Gastrocnemius medialis (tissue), 4 donors: ENCODE measurements at places on chromosomes 2 and 18. TPM values are rescaled to one million over a fixed set of nuclear protein-coding genes. Genes with fewer than 3 reads are reported as not detected.

GRCh38 chr18:58228176-58228575, 184.2 kb downstream of the NEDD4L start:
- DNase-seq = no peak

- no peak for DNase-seq
Measured at GRCh38 chr2:173876833-173877413, 88.2 kb downstream of the SP3 start.

DNA sequence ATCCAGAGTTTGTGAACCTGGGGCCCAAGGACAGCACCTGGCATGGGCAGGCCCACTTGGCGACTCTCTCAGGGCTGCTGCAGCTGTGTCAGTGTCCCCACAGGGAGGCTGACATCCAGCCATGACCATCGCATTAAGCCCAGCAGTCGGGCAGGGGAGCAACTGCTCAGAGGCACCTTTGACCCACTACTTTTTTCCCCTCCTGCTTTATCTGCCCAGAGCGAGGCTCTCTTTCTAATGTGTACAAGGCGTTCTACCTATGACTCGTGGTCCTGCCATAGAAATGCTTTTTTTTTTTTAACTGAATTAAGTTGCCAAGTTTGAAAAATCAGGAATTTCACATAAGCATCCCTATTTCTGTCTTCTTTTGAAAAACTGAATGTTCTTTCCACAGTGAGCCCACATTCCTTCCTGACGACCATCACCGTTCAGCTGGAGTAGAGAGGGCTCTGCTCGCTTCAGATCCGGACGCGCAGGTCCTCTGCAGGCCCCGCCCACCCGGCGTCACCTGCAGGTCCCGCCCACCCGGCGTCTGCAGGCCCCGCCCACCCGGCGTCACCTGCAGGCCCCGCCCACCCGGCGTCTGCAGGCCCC, 403 bp upstream of the CLUL1 start:
- DNase-seq = no peak

The KLHL30 gene
- total RNA-seq = 224 TPM

The BOLL gene
- total RNA-seq = 8.1 TPM

- DNase-seq = no peak
Measured at GRCh38 chr2:191522478-191523120, 155.3 kb upstream of the NABP1 start.

DNA sequence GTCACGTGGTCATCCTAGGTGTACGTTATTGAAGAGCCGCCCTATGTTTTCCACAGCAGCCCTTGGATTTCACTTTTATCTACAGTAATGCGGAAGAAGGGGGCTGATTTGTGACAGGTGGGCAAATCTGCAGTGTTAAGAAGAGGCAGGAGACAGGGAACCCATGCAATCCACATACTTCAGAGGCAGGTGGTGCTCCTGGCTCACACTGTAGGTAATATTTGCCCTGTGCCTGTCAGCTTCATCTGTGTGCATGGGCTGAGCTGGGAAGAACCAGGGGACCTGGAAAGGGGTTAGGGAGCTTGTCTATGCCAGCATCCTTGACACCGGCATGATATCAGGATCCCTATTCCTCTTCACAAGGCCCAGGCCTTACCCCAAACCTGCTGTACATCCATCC, 183.9 kb downstream of the SH3RF3 start:
- no peak for DNase-seq

DNA sequence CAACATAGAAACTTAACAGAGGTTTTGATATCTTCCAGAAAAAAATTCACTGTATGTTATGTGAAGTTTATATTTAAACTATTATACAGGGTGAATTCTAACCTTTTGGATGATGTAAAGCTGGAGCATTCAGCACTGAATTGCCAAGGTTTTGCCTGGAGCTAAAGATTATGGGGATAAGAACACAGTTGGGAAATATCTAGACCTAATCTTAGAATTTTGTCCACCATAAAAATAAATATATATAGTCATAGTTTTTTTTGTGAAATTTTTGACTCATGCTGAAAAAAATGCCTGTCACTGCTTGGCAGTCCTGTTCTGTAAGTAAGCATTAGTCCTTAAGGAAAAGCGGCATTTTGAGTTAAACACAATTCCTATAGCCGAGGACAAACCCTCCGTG, 339.3 kb upstream of the TMEFF2 start:
- no peak for DNase-seq

DNA sequence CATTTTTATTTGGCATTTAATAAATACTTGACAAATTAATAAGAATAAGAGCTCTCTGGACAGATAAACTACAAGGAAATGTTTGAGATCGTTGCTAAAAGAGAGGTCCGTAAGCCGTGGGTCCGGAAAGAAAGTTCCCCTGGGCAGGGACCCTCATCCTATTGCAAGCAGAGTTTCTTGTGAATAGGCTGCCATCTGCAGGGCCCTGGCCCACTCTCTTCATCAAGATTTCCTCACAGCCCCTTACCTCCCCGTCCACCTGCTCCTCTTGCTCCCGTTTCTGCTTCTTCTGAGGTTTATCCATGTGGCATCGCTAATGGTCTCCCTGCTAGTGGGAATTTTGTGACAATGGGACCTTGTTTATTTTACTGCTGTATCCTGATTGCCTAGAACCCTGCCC, 30.1 kb upstream of the MC5R start:
- DNase-seq = no peak

The CYP1B1 gene
- 2.5 TPM for total RNA-seq

The KCNK3 gene
- 0.80 TPM for total RNA-seq

The TMEM17 gene
- total RNA-seq = 0.47 TPM

GRCh38 chr2:233140978-233141377, 80.8 kb downstream of the INPP5D start:
- DNase-seq = no peak
